Upper lobe of right lung (tissue), 1 donor: ENCODE measurements at places on chromosomes 7 and 10. TPM values are rescaled to one million over a fixed set of nuclear protein-coding genes. Genes with fewer than 3 reads are reported as not detected.

DNA sequence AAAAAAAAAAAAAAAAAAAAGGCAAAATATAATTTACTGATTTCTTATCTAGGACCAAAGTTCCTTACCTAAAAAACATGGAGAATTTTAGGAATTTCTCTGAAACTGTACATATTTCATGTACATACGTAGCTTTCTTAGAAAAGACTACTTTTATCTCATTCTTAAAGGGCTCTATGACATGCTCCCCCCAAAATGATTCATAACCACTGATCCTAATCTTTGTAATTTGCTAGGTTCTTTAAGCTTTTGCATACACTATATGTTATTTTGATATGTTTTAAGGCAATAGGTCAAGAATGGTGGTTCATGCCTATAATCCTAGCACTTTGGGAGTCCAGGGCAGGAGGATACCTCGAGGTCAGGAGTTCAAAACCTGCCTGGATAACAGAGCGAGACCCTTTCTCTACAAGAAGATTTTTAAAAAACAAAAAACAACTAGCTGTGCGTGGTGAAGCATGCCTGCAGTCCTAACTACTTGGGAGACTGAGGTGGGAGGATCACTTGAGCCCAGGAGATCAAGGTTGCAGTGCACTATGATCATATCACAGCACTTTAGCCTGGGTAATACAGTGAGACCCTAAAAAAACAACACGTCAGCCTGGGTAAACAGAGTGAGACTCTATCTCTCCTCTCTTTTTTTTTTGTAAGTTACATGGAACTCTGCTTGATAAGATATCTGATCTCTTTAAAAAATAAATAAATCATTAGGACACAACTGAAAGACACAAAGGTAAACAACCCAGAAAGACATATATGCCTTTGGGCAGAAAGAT lies 54.8 kb downstream of the ATAD1 start:
- no peak for DNase-seq

- no peak for DNase-seq
Observed at GRCh38 chr10:79285315-79286197, 61.7 kb upstream of the PPIF start.

Gene MMRN2
- total RNA-seq, result 86.3 TPM

Gene ZNF239
- 3.5 TPM for total RNA-seq

- no peak for DNase-seq
Observed at GRCh38 chr10:82335831-82336230, 460.8 kb downstream of the NRG3 start.

DNA sequence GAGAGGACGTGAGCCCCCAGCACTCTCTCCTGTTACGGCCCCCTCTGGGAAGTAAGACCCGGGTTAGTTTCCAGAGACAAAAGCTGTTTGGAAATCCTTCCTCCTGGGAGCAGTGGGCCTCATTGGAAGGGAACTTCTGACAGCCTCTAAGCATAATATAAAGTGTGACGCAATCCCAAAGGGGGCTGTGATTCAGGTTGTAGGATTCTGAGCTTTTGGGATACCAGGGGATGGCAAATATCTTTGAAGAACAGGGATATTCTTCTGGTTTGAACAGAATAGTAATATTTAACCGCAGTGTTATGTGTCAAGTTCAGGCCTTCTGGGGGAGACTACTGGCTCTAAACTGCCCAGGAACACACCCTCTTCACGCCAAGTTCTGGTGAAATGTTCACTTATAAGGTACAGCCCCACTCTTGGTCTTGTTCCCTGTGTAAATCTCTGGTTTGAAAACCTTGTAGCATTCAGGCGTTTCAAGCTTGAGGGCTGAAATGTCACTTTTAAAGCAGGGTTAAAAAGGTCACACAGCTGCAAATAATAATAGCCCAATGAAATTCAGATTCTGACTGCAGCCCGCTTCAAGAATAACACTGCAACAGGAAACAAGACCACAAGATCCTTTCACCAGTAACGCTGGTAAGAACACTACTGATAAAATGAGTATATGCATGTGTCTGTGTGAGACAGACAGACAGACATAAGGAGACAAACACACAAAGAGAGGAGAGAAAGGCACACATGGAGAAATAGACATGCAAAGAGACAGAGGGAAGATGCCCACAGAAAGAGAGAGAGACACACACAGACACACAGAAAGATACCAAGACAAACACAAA lies 69.0 kb downstream of the CREB5 start:
- DNase-seq, result no peak

GRCh38 chr7:10707519-10707918 lies 266.2 kb upstream of the PHF14 start:
- DNase-seq, result no peak

Gene FGL2
- total RNA-seq, result 32.1 TPM

Gene SEMA3E
- 11.9 TPM for total RNA-seq

Gene OR6B1
- total RNA-seq, result not detected

- DNase-seq, result no peak
Observed at GRCh38 chr10:112631501-112632400, 184.7 kb downstream of the VTI1A start.

Gene DPYSL4
- 1.7 TPM for total RNA-seq

- DNase-seq, result no peak
Observed at GRCh38 chr10:24439935-24440334, 231.0 kb downstream of the KIAA1217 start.

DNA sequence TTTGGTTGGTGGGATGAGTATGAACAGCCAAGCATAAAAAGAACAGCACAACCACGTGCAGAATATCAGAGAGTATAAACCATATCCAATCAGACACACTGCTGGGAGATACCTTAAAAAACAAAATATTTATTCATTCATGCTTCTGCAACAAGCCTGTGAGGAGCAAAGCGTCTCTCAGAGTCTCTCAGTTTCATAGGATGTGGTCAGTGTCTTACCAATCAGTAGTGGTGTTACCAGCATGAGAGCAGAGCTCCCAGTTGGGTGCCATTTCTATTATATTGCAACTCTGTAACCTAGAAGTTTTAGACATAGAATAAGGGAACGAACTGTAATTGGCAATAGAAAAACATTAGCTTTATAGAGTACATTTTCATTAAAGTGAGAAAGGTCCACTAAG lies 445.9 kb upstream of the LRRN3 start:
- DNase-seq, result no peak

DNA sequence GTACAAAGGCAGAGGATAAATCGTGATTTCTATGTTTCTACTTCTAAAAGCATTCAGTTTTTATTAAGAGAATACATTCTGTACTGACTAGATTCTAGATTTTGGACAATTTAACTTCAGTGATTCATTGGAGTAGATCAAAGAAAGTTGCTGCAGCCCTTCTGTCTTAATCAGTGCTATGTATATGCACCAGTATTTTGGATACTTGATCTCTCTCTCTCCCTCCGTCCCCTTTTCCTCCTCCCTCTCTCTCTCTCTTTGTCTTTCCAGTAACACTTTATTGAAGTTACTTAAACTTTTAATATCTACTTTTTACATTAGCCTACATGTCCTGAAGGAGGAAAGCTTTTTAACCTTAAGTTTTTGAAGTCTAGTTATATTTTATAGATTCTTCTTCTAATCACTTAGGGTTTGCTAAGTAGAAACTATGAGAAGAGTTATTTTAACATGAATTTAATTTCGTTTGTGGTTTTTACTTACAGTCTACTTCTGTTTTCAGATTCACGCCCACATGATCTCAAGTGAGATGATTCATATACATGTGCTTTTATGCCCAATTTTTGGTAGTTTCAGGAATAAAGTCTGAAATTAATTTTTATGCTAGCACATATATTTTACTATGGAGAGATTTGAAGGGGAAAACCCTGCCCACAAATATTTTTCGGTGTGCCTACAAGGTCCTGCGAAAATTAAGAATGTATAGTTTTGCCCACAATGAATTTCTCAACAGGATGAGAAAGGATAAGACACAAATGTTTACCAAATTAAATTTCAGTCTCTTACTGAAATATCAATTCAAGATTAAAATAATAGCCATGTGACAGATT lies 9.1 kb downstream of the MDFIC start:
- DNase-seq, result no peak

Gene COL1A2
- 321 TPM for total RNA-seq

Gene TNS3
- total RNA-seq, result 168 TPM

GRCh38 chr7:4244041-4244440 lies 438.1 kb upstream of the FOXK1 start:
- DNase-seq, result no peak

Gene HOXA6
- 6.5 TPM for total RNA-seq

- no peak for DNase-seq
Observed at GRCh38 chr10:50439806-50440205, 183.9 kb downstream of the SGMS1 start.

Gene HTR7
- 0.64 TPM for total RNA-seq

Gene HILPDA
- 8.9 TPM for total RNA-seq

DNA sequence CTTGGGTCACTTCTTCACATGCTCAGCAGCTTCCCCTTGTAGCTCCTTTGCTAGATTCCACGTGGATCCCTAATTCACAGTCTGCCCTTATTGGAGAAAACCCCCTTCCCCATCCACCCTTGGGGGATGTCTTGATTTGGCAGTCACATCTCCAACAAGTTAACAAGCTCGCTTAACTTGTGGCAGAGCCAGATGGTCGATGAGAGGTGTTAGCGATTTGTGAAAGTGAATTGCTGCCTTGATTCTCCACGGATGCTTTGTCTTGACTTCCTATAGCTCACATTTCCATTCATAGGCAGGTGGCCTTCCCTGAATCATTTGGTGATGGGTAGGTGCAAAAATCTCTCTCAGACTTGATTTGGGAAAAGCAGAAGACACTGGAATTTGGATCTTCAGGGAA lies 387.9 kb downstream of the TCERG1L start:
- no peak for DNase-seq

- no peak for DNase-seq
Observed at GRCh38 chr7:73671322-73671661, 3.7 kb downstream of the VPS37D start.

DNA sequence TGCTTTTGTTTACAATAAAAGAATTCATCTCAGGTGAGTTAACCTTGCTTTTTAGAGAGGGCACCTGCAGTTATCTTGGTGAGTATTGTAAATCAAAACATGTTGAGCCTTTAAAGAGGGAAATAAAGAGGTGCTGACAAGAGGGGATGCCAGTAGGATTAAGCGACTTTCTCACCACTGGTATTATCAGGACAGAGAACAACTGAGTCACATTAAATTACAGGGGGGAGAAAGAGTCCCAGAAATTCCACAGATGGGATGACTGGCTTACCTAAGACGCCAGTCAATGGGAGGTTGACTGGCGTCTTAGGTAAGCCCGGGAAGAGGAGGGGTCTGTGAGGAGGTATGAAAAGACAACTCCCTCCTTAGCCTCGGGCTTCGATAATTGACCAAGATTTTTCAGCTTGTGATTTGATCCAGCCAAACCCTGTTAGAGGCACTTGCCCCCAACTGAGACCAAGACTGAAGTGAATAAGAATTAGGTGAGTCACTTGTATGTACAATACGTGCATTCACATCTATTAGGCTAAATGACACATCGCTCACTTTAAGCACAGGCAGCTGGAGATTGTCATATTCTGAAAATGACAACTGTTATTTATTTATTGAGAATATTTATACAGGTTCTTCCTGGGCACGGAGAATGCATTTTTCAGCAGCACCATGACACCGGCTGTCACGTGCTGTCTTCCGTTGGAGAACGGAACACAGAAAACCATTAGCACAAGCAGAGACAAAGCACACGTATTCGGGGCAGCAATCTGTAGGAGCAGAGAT lies 117.6 kb downstream of the SEM1 start:
- DNase-seq, result no peak

DNA sequence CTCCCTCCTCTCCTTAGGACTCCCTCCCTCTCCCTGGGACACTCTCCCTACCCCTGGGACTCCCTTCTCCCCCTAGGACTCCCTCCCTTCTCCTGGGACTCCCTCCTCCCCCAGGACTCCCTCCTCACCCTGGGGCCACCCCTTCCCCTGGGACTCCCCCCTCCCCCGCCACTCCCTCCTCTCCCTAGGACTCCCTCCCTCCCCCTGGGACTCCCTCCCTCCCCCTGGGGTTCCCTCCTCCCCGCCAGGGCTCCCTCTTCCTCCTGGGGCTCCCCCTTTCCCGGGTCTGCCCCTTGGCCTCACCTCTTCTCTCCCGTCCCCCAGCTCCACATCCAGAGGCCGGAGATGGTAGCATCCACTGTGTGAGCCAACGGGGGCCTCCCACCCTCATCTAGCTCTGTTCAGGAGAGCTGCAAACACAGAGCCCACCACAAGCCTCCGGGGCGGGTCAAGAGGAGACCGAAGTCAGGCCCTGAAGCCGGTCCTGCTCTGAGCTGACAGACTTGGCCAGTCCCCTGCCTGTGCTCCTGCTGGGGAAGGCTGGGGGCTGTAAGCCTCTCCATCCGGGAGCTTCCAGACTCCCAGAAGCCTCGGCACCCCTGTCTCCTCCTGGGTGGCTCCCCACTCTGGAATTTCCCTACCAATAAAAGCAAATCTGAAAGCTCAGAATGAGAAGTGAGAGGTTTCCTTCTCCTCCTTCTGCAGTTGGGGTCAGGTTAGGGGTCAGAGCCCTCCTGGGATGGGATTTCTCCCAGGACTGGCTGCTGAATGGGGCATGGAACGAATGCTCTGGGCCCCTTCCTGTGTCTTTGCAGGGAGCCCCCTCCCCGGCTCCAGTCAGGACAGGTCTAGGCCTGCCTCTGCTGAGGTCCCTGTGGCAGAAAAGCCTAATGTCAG lies 1.4 kb upstream of the MUC17 start:
- no peak for DNase-seq

Gene MUC12
- total RNA-seq, result not detected

GRCh38 chr10:34319197-34319846 lies 495.8 kb downstream of the PARD3 start:
- no peak for DNase-seq

- no peak for DNase-seq
Observed at GRCh38 chr7:158997471-158997870, 141.1 kb downstream of the DYNC2I1 start.

- no peak for DNase-seq
Observed at GRCh38 chr7:21318916-21319270, 109.0 kb upstream of the SP4 start.

Gene LIPA
- 194 TPM for total RNA-seq

DNA sequence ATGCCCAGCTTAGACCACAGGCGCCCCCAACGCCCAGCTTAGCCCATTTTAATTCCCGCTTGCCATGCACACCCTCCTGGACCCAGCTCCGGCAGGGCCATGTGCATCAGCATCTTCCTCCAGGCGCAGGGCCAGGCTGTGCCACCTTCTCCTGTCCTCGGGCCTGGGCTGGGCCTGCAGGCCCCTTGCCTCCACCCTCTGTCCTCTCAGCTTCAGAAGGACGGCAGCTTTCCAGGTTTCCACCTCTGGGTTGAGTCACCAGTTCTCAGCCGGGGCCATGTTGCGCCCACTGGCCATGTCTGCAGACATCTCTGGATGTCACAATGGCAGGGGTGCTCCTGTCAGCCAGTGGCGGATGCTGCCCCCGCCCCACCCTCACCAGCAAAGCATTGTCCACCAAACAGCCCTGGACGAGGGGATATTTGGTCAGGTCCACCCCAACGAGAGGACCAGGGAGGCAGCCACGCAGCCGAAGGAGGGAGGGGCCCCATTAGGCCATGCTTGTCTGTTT lies 59.1 kb upstream of the NKX6-2 start:
- peak; percentile 52 for DNase-seq
